ENCODE measurements at places on chromosomes 7 and 10. TPM values are rescaled to one million over a fixed set of nuclear protein-coding genes. Genes with fewer than 3 reads are reported as not detected.
A peak's percentile ranks its signal among the peaks of the same experiment; 100 is the strongest.

- no peaks in the 10 kb centered on the region for H3K4me1 ChIP-seq
- H3K27me3 ChIP-seq = no peaks in the 10 kb centered on the region
- H3K36me3 ChIP-seq = no peaks in the 10 kb centered on the region
Observed at GRCh38 chr7:89914711-89915110, 239.6 kb upstream of the STEAP1 start.

DNA sequence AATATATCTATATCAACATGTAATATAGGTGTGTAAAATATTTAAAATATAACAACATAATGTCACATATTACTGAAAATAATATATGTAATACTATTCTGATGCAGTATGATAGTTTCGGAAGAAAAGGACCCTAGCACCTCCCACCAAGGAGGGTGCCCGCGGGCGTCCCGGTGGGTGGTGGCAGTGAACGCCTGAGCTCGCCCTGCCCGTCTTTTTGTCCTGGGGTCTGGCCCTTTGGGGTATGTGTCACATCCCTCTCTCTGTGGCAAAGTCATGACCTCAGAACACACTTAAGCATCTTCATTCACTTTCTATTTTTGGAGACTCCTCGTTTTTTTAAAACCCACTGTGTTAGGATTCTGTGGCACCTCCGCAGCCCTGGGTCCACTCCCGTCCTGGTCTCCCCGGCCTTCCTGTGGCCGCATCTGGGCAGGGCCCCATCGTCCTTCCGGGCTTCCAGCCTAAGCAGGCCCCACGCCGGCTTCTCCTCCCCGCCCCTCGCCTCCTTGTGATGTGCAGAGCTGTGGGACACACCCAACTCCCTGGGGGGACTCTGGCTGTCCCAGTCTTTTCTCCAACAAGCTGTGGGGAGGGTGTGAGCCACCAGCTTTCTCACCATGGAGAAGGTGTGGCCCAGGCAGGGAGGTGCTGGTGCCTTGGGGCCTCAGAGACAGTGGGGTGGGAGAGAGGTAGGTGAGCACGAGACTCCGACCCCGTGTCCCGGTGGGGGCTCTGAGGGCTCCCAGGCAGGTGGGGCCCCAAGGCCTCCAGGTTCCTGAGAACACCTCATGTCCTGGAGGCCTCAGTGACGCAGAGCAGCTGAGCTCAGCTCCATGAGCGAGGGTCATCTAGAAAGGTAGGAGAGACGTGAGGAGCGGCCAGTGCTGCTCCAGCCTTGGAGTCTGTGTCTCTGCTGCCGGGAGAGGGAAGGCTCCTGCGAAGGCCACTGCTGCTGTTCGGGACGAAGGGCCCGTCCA is 16.5 kb downstream of the PWWP2B start:
- H3K36me3 ChIP-seq = no peaks in the 10 kb centered on the region
- no peak overlapping the region for H3K27ac ChIP-seq
- no peak overlapping the region for H3K4me3 ChIP-seq
- H3K4me1 ChIP-seq = no peaks in the 10 kb centered on the region
- H3K27me3 ChIP-seq = no peaks in the 10 kb centered on the region

DNA sequence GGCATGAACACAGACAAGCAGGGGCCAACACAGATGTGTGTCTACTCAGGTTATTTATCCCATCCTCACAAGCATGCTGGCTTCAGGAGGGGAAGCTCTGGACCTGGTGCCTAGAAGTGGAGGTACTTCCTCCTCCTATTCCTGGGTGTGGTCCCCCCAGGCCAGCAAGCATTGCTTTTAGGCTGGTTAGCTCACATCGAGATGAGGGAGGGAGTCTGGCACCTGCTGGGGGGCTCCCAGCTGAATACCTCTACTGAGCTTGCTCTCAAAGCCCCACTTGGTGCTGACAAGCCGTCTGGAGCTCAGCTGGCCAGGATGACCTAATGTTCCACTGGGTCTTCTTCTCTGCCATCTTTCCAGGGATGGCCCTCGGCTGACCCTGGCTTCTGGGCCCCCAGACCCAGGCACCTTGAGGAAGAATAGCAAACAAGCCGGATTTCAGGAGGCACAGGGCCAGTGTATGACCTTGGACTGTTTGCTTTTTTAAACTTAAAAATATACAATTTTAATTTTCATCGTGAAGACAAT is 26.8 kb downstream of the FAM241B start:
- no peaks in the 10 kb centered on the region for H3K4me1 ChIP-seq
- DNase-seq = no peak
- no peak overlapping the region for H3K27ac ChIP-seq
- H3K27me3 ChIP-seq = no peaks in the 10 kb centered on the region
- no peaks in the 10 kb centered on the region for H3K36me3 ChIP-seq

NRCAM gene
- total RNA-seq = 0.93 TPM

GRCh38 chr7:151905766-151906165 is 28.9 kb upstream of the PRKAG2 start:
- no peaks in the 10 kb centered on the region for H3K27me3 ChIP-seq
- H3K4me3 ChIP-seq = no peak overlapping the region
- no peaks in the 10 kb centered on the region for H3K36me3 ChIP-seq

MPP7 gene
- 38.0 TPM for total RNA-seq

GRCh38 chr10:4652111-4653010 is 173.6 kb upstream of the AKR1E2 start:
- no peak for DNase-seq
- no peak overlapping the region for H3K27ac ChIP-seq
- H3K27me3 ChIP-seq = no peaks in the 10 kb centered on the region
- peaks cover 2% of the 10 kb centered on the region for H3K4me1 ChIP-seq
- no peak overlapping the region for H3K4me3 ChIP-seq

GRCh38 chr7:94240902-94241301 is 153.8 kb upstream of the COL1A2 start:
- no peaks in the 10 kb centered on the region for H3K36me3 ChIP-seq
- no peaks in the 10 kb centered on the region for H3K27me3 ChIP-seq
- H3K4me3 ChIP-seq = no peak overlapping the region
- DNase-seq = no peak

DNA sequence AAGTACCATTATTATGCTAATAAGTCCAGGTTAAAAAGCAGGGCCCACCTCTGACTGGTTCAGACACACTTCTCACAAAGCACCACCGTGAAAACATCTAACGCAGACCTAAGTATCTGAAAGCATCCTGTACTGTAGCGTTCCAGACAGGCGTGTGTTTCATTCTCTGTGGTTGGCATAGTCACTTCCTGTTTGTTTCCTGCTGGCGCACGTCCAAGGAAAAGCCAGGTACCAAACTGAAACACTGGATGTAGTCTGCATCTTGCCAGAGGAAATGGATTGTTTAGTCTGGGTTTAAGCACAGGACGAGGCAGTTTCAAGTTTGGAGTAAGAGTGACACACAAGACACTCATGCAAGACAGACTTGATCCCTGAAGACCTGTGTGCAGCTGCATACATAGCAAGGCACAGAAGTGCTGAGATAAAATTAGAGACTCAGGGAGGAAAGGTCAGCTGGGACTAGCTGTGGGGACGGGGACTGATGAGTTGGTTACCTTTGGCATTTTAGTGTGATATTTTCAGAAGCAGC is 23.3 kb downstream of the BPGM start:
- DNase-seq = peak; percentile 71
- H3K4me1 ChIP-seq = no peaks in the 10 kb centered on the region
- H3K4me3 ChIP-seq = no peak overlapping the region
- H3K27me3 ChIP-seq = no peaks in the 10 kb centered on the region

GHRHR gene
- total RNA-seq = 1.3 TPM
